SHP77 (cell line): ENCODE measurements at places on chromosomes 2 and 18.

DNA sequence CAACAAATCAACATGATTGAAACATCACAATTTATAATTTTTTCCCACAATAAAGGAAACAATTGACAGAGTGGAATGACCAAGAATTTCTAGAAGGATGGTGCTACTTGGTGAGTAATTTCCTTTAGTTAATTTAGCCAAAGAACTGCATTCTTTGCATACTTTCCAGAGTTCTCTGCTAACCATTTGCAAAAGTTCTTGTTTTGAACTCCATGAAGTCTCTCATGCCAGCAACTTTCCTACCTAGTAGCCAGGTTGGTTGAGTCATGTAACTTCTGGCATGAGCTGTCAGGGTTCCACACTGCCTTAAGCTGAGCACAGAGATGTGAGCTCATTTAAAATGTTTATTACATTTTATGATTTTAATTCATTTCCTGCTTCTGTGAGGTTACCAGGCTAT is 539.6 kb downstream of the PID1 start:
- DNase-seq, result no peak

GRCh38 chr2:196309691-196310090 is 138.3 kb upstream of the STK17B start:
- no peak for DNase-seq

- DNase-seq, result no peak
Measured at GRCh38 chr2:126322342-126322741, 333.6 kb upstream of the GYPC start.

- DNase-seq, result no peak
Measured at GRCh38 chr2:46964835-46965560, 49.4 kb upstream of the MCFD2 start.

- no peak for DNase-seq
Measured at GRCh38 chr2:138572318-138572717, 70.7 kb downstream of the SPOPL start.

DNA sequence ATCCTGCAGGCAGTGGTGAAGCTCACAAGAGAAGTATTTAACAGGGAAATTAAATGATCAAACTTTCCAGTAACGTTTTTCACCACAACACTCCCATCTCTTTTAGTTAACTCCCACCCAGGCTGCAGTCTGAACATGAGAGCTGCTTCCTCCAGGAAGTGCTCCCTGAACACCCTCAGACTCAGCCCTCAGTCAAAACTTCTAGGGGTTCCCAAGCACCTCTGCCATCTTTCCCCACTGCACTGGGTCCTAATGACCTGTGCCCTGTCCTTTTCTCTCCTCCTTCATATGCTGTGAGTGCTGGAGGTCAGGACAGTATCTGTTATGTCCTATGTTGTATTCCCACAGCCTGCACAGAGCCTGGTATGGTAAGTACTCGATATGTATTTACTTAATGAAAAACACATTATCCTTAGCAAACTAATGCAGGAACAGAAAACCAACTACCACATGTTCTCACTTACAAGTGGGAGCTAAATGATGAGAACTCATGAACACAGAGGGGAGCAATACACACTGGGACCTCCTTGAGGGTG is 49.2 kb upstream of the ASPRV1 start:
- DNase-seq, result no peak

GRCh38 chr2:168311261-168311910 is 64.0 kb upstream of the STK39 start:
- DNase-seq, result peak; percentile 53

DNA sequence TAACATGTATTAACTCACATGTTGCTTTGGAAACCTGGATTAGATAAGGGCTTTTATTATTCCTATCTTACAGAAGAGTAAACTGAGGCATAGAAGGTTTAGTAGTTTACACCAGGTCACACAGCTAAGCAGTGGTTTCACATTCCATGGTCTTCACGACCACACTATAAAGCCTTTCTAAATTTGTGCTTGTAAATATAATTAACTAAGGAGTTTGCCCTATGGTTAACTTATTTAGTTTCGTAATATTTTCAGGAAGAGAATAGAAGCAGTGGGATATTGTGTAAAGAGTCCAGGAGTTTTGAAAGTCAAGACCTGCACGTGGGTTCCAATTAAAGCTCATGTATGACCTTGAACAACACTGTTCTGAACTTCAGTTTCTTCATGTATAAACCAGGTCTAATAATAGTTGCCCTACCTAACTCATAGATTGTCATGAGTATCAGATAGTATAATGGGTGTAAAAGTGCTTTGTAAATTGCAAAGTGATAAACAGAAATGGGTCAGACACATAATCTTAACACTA is 19.5 kb upstream of the SOS1 start:
- DNase-seq, result no peak

DNA sequence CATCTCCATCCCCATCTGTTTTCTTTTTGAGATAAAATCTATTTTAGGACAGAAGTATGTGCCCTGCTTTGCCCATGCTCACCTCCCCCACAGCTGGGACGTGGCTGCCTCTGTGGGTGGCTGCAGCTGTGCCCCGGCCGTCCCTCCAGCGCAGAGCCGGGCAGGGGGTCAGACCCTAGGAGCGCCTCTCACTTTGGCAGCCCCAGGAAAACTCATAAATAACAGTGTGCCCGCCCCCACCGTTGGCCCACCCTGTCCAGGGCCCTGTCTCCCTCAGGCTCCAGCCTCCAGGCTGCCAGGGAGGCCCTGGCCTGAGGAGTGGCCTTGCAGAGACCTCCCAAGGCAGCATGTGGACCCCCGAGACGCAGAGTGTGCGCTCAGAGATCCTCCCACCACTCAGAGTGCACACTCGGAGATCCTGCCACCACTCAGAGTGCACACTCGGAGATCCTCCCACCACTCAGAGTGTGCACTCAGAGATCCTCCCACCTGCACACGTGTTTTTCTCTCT is 178.1 kb downstream of the TWIST2 start:
- no peak for DNase-seq

DNA sequence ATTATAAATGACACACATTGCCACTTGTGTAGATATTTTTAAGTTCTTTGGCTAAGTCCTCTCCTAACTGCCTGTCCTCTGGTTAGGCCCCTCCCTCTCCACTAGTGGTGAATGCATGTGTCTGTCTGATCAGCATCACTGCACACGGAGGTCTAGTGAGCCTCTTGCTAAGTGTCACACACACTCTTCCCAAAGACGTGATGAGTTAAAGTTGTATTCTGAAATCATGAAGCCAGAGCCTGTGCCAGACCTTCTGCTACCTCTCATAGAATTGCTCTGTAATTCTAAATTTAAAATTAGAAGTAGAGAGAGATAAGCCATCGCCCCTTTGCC is 41.3 kb downstream of the RALB start:
- DNase-seq, result no peak

DNA sequence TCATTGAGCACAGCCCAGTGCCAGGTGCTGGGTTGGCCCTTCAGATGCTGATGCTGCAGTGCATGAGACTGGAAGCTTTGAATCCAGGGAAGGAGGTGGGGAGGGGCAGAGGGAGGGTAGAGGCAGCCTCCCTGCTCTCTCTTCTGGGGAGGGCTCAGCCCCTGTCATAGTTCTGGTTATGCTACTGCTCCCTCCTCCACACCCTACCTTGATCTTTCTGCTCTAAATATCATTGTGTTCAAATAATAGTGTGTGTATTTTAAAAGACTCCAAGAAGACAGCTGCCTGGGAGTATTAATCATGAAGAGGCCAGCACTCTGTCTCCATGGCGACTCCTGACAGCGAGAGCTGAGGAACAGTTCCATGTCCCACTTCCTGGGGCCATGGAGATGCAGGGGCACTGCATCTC is 3.8 kb upstream of the EGR4 start:
- peak; percentile 59 for DNase-seq

GRCh38 chr2:42876326-42876751 is 84.0 kb upstream of the HAAO start:
- DNase-seq, result no peak

DNA sequence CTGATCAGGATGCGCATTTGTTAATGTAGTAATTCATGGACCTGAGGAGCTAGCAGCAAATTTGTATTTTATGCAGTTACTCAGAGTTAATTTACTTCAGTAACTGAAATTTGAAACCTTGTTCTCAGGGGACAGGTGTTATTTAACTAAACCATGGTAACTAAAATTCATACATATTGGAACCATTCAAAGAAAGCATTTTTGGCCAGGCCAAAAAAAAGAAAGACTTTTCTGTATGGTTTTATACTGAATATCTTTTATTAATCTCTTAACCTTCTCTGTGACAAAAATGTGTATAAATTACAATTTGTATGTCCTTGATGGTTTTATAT is 4.4 kb upstream of the KLHL23 start:
- no peak for DNase-seq

- DNase-seq, result no peak
Measured at GRCh38 chr18:46341986-46342525, 237.9 kb downstream of the HAUS1 start.

DNA sequence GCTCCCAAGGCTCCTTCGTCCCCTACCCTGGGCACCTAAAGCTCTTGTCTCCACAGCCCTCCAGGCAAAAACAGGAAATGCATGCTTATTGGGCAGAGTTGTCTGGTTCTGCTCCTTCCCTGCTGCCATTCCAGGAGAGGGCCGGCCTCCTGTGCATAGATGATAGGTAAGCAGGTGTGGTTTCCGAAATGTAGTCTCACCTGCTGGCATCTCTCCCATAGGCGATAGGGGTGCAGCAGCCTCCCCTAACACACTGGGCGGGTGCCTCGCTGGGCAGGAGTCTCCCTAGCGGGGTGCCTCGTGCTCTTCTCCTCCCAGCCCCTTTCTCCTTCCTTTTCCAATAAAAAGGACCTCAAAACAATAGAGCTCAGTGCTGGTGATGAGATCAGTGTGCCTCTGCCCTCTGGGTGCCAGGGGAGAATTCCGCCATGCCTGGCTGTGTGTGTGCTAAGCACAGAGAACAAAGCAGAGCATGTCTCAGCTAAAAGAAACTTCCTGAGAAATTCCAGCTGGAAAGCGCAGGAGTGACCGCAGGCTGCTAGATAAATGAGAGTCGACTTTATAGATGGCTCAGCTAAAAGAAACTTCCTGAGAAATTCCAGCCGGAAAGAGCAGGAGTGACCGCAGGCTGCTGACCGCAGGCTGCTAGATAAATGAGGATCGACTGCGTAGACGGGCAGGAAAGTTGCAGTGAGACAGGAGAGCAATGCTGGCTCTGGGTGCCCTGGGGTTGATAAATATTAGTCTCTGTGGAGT is 11.3 kb upstream of the PXDN start:
- no peak for DNase-seq

- DNase-seq, result no peak
Measured at GRCh38 chr18:6712401-6712800, 17.1 kb upstream of the ARHGAP28 start.

DNA sequence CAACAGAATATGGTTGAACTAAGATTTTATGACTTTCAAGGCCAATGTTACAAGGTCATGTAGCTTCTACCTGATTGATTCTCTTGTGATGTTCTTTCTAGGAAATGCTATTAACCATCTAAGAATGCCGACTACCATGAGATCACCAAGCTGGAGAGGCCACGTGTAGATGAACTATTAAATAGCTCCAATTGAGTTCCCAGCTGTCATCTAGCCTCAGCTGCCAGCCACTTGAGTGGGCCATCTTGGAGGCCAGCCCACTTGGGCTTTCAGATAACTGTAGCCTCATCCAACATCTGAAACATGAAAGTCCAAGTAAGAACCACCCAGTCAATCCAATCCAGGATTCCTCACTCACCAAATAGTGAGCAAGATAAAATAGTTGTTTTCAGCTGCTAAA is 376.9 kb upstream of the TMEFF2 start:
- peak; percentile 37 for DNase-seq

- no peak for DNase-seq
Measured at GRCh38 chr2:173941567-173941966, 23.6 kb downstream of the SP3 start.

DNA sequence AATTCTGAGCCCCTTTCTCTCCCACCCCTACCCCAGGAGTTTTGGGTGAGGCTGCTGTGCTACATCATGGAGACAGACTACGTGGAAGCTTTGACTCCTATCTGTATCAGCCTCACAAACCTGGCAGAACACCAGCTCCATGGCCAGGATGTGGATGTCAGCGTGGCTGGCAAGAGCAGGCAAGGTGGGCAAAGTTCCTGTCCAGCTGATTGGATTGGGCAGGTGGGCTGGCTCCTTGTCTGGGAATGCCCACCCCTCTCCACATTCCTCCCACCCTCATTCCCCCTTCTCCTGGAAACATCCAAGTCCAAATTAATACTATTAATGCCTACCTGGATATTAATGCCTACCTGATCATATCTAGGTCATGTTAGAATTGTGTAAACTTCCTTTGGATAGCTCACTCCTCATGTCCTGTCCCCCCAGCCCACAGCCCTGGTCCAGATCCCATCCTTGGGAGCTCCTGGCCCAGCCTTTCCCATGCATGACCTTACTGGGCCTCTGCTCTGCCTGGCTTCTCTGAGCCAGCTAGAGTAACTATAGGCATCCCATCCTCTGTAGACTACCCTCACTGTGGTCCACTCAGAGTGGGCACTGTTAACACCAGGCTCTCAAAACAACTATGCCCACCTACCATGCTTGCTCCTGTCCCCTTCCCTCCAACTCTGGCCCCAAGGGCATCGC is 24.1 kb downstream of the MROH2A start:
- no peak for DNase-seq

- no peak for DNase-seq
Measured at GRCh38 chr2:204645018-204645773, 99.9 kb downstream of the PARD3B start.

DNA sequence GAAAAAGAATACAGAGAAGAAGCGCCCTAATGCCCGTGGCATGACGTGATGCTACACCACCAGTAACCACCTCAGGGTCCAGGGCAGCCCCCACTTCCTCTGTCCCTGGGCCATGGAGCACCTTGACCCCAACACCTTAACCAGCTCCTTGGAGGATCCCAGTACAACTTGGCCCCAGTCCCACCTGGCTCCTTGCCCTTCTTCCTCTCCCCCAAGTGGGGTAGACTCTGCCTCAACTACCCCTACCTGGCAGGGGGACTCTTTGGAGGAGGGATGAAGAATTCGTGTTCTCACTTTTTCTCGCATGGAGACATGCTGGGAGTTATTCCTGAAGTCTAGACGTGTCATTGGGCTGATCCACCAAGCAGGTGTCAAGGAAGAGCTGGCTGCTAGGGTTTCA is 18.9 kb downstream of the TRABD2A start:
- no peak for DNase-seq

GRCh38 chr2:17793803-17794354 is 22.4 kb upstream of the MSGN1 start:
- no peak for DNase-seq

DNA sequence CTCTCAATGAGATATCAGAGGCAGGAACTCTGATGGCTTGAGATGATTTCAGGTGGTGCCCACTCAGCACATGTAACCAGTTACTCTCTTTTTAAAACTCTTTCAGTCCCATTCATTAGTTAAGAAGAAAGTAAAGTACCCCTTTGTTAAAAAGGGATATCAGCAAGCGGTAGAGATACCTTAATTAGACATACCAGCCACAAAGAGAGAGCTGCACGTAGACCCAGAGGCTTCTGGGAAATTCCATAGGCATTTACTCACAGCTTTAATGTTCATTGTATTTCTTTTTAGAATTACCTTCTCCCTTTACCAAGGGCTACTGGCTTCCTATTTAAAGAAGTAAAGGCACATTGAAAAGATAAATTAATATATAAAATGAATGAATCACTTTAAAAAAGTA is 63.3 kb downstream of the LYPD6B start:
- no peak for DNase-seq
